ENCODE measurements at places on chromosomes 7 and 10.

- DNase-seq = no peak
Measured at GRCh38 chr10:49415846-49416245, 20.0 kb upstream of the DRGX start.

DNA sequence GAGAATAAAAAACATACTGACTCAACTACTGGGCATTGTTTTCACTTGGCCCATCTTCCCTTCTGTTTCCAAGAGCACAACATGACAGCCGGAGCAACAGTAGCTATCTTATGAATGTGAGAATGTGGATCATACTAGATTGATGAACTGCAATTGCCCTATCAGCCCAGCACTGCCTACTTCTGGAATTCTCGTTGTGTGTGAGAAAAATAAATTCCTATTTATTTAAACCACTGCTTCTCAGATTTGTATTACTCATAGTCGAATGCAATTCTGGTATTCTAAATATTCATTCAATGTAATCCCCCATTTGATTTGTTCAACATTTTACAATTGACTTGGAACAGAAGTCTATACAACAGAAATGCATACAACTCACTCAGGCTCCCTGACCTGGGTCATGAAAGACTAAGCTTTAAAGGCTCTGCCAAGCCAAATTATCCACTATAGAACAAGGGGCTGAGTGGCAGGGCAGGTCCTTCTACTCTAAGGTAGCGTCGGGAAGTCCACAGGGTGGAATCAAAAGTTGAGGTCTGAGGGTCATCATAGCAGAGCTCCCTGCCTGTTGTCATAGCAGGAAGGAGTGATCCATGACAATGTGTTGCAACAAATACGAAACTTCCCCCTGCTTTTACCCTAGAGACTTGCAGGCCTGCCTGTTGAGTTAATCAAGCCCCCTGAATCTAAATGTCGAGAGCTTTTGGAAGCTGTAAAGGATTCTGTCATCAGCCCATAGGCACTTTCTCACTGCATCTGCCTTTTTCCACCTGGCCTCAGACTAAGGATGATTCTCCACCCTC, 12.4 kb upstream of the JAZF1 start:
- DNase-seq = no peak

DNA sequence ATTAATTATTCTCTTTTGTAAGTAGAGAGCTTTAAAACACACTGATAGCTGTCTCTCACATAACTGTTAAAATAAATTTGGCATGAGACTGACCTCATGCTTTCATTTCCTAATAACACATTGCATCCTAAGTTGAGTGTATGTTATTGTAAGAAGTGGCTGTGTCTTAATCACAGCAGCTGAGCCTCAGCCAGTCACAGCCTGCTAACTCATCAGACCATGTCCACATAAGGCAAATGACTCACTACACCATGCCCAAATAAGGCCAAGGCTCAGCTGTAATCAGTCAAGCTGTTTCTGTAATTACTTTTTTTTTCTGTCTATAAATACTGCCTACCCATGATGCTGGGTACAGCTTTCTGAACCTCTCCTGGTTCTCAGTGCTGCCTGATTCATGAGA, 860.9 kb downstream of the XPNPEP1 start:
- DNase-seq = no peak

DNA sequence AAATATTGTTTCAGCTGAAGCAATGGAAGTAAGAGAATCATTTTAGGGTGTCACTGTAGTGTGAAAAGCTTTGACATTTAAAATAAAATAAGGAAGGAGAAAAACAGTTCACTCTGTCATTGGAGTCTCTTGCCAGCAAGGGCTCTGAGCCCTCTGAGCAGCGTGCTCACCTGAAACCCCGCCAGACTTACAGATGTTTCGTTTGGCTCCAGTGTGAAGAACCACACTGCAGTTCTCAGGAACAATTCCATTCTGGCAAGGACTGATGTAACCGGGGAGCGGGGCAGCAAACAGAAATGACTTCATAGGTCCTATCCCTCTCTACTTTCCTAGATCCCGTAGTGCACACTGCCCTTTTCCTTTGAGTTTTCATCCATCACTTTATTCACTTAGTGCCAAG, 164.3 kb downstream of the CELF2 start:
- DNase-seq = no peak

GRCh38 chr10:80268266-80268665, 21.2 kb downstream of the MAT1A start:
- DNase-seq = no peak

Measured in stimulated activated CD8-positive, alpha-beta memory T cell treated with anti-CD3 and anti-CD28 coated beads, Interleukin-15, amount 100 ng/mL, for 48 hours (primary cell).